ENCODE measurements at places on chromosomes 1 and 21.

- DNase-seq, result no peak
Measured at GRCh38 chr1:117512728-117513321, 93.0 kb upstream of the TENT5C start.

GRCh38 chr21:32137266-32137665 lies 141.6 kb downstream of the MIS18A start:
- DNase-seq, result no peak

GRCh38 chr1:52741259-52741658 lies 15.0 kb downstream of the ZYG11B start:
- DNase-seq, result no peak

DNA sequence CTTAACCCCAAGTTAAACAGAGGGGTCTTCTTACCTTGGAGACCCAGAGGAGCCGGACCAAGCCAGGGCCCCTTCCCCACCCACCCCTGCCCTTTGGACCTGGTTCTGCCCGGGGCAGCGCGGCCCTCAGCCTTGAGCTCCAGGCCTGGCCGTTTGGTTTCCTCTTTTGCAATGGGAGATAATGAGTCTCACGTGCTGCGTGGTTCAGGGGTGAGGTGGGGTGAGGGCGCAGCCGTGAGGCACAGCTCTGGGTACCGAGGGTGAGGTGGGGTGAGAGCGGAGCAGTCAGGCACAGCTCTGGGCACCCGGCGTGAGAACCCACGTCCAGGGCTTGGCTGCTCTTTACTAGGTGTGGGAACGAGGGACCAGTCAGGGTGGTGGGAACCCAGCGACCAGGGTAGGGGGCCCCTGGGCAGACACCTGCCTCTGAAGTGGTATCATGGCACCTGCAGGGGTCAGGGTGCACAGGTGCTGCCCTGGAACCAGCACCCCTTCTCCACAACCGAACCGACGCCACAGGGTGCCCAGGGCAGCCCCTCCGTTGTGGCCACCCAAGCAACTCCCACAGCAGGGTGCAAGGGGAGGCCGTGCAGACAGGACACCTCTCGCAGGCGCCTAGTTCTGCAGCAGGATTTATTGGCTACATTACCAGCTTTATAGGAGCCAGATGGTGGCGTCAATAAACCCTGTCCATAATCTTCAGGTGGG lies 182.2 kb downstream of the PRDM16 start:
- no peak for DNase-seq

All from NCI-H460 (cell line).